Iris pigment epithelial cell (primary cell): ENCODE measurements at places on chromosomes 2 and 18.

GRCh38 chr2:164257742-164258141 is 363.5 kb downstream of the GRB14 start:
- peak; percentile 5 for DNase-seq

DNA sequence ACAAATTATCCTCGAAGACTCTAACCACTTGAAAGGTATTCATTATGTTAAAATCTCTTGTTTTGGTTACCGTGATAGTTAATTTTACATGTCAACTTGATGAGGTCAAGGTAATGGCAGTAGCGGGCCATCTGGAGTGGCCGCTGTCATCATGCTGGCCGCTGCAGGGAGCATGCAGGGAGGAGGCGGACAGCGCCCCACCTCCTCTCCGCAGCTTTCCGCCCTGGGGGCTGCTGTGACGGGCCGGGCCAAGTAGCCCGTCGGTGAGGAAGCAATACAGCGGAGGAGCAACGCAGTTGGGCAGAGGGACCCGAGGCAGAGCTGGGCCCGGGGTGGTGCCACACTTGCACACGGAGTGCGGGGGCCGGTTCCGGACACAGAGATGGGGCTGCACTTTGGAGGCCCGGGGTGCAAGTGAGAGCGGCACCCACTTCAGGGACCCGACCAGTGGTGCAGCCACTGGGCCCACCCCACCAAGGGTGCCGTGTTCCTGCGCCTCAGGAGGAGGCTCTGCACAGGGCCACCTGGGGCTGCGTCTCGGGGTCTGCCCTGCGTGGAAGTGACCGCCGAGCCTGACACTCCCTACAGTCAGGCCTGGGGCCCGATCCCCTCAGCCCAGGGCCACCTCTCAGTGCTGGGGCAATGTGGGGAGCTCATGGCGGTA is 452.4 kb downstream of the LRATD1 start:
- no peak for DNase-seq

- peak; percentile 27 for DNase-seq
Measured at GRCh38 chr2:218781691-218782527, at the start of gene CYP27A1. CYP27A1 (plus strand) TSS chr2:218782147; CDS start chr2:218782183, 36 bp downstream.

- peak; percentile 78 for DNase-seq
Measured at GRCh38 chr2:45826884-45827635, 175.6 kb downstream of the PRKCE start.

- DNase-seq = peak; percentile 70
Measured at GRCh38 chr2:216777637-216778273, 82.1 kb downstream of the TNP1 start.

GRCh38 chr18:22183698-22184170 is 14.3 kb downstream of the GATA6 start:
- no peak for DNase-seq

GRCh38 chr2:186195696-186196095 is 290.4 kb upstream of the ZC3H15 start:
- DNase-seq = no peak

DNA sequence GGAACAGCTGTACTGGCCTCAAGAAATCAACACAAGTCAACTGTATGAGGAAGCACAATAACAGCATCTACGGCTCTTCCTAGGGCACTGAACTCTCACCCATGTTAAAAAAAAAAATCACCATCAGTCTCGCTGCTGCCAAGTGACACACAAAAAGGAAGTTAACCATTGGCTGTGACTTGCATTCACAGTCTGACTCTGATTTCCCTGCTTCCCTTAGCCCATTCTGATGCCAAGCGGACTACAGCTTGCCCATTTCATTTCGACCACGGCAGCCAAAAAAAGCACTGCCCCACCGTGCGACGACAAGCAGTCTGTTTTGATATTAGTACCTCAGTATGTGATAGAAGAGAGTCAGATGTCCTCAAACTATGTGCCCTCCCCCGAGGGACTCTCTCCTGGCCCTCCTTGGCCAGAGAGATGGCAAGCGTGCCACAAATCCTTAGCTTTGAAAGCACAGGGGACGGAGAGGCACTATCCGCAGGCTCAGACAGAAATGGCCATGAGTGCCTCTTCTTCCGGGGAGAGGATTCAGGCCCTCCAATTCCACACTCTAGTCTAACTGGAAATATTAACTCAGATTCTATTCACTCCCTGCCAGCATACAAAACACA is 250.0 kb downstream of the TCF4 start:
- DNase-seq = no peak

DNA sequence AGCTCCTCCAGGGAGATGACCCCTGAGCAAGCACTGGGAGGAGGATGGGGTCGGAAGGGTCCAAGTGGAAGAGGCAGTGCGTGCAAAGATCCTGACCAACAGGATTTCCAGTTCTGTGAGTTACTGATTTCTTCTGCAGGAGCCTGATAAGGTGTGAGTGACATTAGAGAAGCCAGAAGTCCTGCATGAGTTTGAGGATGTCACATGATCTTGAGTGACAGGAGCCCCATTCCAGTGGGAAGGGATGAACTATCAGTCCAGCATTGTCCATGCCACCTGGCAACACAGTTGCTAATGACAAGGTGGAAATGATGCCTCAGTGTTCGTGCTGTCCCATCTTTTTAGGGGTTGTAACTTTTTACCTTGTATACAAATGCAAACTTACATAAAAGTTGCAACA is 285.1 kb upstream of the HDAC4 start:
- DNase-seq = no peak

- DNase-seq = no peak
Measured at GRCh38 chr2:57809230-57809629, 237.4 kb upstream of the VRK2 start.

- peak; percentile 87 for DNase-seq
Measured at GRCh38 chr2:36362291-36362690, 6.7 kb downstream of the CRIM1 start.

- no peak for DNase-seq
Measured at GRCh38 chr2:137000811-137001210, 235.5 kb downstream of the THSD7B start.

GRCh38 chr18:45995461-45995860 is 28.3 kb upstream of the EPG5 start:
- DNase-seq = no peak

GRCh38 chr2:149816756-149817551 is 229.4 kb upstream of the MMADHC start:
- no peak for DNase-seq

DNA sequence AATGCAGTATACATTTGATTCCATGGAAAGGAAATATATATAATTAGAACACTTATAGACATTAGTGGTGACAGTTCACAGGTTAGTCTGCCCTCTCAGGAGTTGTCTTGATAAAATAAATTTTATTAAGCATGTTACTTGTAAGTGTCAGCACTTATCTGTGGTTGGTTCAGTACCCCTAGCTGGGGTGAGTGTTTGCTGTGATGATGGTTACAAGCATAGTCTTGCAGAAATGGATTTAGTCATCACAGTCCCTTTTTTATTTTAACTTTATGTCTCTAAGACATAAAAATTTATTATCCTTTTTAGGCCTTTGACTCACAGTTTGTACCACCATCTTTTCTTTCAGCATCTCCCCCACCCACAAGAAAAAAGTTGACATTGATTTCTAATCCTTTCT is 52.1 kb downstream of the NCK2 start:
- DNase-seq = no peak

- peak; percentile 34 for DNase-seq
Measured at GRCh38 chr2:11379558-11379957, 35.1 kb upstream of the ROCK2 start.

DNA sequence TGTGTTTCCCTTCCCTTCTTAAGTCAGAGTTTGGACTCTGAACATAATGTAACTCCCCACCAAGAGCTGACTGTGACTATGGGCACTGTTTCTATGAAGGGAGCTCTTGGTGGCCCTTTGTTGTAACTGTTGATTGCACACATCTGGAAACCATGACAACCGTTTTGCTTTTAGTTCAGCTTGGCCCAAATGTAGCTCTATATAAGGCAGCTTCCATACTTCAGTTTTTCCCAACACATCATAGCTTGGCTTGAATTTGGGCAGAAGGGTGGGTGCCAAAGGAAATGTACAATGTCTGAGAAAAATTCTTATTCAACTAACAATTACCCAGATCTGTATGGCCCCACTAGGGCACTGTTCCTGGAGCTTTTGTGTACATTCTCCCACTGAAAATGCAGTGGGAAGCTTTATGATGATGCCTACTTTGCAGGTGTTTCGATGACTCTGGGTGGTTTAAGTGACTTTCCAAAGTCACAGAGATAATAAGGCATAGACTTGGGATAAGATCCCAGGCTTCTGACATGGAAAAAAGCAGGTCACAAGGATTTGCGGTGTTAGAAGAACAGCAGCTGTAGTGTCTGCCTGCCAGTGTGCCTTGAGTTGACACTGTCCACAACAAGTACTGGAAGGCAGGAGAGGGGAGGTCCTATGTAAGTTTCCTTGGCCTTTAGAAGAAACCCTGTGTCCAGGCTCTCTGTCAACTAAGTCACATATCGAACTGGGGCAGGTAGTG is 2.4 kb upstream of the CETN1 start:
- DNase-seq = no peak

DNA sequence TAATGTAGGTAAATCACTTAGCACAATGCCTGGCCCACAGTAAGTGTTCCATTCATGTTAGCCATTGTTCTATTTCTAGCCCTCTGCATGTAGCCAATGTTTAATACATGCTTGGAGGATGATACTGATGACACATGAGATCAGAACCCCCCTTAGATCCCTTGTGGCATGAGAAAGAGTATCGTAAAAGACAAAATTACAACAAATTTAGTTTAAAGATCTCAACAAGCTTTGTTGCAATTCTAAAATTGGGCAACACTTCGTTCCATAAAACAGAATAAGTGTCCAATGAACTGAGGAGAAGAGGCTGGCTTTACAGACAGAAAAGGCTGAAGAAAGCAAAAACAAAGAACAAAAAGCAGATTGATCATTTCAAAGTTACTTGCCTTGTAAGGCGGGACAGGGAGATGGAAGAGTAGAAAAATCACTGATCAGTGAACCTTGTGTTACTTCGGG is 148.7 kb upstream of the SLC1A4 start:
- no peak for DNase-seq

DNA sequence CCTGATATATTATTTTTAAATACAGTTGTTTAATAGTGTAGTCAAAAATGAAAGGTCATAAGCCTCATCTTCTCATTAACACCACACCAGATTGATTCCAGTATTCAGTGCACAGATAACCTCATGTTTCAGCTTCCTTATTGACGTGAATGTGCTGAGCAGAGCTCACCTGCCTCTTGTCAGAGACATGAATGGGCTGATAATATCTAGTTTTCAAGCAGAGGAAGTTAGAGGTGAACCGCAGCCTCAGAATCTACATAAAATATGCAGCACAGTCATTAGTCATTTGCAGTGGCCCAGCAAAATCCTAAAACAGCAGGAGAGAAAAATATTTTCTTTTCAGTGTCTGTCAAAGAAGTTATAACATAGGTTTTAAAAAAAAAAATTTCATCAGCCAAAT is 216.2 kb downstream of the GBX2 start:
- DNase-seq = no peak

DNA sequence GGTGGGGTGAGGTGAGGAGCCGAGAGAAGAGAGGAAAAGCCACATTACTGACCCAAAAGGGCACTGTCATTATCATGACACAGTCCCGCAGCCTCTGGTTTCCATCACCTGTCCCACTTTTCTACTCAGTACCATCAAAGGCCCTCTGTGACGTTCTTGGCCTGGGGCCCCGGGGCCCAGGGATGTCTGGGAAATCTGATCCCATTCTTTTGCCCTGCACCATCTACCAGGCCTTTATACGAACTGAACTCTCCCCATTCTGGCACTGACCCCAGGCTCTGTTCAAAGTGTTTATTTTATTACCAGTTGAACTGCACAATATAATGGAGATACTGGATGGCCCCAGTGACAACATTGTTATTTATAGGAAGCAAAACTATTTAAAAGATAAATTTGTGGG is 89.1 kb downstream of the COL6A3 start:
- DNase-seq = peak; percentile 51

GRCh38 chr2:171235262-171235881 is 74.7 kb upstream of the TLK1 start:
- DNase-seq = no peak

DNA sequence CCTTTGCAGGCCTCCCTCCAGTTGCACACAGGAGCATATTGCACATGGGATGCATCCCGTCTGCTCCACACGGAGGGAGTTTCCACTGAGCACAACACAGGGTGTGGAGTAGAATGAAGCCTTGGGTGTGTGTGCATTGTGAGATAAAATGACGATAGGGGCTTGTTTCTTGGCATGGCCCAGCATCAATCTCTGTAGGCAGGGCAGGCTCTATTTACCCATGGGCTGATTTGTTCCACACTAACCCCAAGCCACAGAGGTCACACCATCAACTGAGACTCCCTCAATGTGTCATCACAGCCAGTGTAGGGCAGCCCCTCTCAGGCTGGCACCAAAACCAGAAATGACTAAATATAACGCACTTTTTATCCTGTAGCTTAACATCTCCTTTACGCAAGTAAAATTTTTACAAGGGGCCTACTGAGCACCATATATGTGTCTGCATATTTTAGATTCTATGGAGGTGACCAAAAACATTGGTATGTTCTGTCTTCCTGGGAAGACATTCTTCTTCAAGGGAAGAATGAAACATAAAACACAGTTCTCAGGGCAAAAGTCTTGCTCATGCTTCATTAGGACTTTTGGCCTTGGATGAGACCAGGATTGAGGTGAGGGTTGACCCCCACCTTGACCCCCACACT is 2.7 kb upstream of the GKN1 start:
- DNase-seq = peak; percentile 94

- no peak for DNase-seq
Measured at GRCh38 chr18:73758446-73758845, 389.2 kb downstream of the FBXO15 start.

- peak; percentile 98 for DNase-seq
Measured at GRCh38 chr2:64311948-64312621, 141.9 kb upstream of the LGALSL start.

DNA sequence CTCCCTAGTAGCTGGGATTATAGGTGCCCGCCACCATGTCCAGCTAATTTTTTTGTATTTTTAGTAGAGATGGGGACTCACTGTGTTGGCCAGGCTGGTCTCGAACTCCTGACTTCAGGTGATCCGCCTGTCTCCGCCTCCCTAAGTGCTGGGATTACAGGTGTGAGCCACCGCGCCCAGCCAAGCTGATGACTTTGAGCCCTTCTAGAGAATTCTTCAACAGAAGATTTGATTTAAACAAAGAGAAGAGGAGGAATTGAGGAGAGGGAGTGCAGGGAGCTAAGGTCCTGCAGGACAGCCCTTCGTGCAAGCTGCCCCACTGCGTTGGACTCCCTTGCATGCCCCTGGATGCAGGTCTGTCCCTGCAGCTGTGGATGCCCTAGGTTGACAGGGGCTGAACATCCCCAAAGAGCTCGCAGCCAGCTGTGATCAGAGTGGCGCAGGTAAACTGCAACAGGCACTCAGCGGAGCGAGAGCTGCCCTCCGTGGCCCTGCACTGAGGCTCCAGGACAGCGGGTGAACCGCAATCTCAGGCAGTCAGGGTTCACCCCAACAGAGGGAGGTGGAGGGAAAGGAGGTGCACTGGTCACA is 13.7 kb downstream of the ADRA2B start:
- no peak for DNase-seq

DNA sequence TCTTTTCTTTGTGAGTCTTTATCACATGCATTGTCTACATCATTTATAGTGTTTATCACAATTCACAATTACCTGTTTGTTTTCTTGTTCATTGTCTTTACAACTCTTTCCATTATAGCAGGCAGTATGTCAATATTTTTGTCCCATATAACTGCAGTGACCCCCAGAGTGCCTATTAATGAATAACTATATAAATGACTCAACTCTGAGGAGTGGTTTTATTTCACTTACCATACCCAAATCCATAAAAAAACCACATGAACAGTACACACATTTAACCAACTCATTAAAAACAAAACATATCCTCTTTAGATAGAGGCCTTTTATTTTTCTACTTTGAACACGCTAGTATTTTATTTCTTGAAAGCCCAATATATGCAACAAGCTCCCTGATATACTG is 1419.1 kb upstream of the NXPH2 start:
- no peak for DNase-seq

- DNase-seq = no peak
Measured at GRCh38 chr2:78397198-78397597, 628.3 kb upstream of the REG3G start.
